ENCODE measurements at places on chromosomes 16 and 17.

GRCh38 chr16:11797957-11798299 lies 870 bp upstream of the ZC3H7A start:
- DNase-seq: no peak

DNA sequence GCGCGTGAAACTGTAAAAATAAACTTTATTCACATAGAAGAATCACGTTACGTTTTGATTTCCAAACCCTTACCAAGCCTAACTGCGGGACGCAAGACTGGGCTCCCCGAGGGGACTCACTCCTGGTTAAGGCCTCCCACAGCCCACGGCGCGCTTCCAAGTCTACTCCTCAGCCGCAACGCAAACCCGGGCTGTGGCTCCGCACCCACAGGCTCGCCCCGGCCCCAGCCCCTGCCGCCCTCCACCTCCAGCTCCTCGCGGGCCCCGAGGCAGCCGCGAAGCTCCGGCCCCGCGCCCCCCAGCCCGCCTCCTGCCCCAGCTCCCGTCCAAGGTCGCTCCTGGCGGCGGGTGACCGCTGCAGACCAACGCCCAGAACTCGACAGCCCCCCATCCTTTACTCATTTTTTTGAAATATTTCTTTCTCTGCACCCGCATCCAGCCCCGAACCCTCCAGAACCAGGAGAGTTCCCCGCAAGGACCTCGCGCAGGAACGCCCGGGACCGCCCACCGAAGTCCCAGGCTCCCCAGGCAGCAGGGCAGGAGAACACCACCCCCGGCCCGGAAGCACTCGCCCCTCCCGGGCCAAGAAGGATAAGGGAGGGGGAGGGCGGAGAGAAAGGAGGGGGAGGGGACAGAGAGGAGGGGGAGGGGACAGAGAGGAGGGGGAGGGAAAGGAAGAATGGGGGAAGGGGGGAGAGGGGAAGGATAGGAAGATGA lies 912 bp downstream of the USP22 start:
- DNase-seq: no peak

DNA sequence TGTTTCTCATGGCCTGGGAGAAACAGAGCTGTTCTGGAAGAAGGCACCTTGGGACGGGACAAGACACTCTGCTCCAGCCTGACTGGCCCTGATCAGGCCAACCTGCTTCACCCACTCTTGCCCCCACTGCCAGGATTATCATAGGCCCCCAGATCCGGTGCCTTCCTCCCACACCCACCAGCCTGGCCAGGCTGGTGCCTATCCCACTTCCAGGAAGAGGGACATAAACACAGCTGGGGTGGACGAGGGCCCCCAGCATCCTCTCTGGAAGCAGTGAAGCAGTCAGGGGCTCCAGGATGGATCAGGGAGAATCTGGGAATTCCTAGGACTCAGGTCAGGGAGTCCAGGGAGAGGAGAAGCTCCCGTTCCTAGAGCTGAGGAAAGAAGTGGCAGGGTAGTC lies 16.9 kb upstream of the ITGA3 start:
- DNase-seq: no peak

DNA sequence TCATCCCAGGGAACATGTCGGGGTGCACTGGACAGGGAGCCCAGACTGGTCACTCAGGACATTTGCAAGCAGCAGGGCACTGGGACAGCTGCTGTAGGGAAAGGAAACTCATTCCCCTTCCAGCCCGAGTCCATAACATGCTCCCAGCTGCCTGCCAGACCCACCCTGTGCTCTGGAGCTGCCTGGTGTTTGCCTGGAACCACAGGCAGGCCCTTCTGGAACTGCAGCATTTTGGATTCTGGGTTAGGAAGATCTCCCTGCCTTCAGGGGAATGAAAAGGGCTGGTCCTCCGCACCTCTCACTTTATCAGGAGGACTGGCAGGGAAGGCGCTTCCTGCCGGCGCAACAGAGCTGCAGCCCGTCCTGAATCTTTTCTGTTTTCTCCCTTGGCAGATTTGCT lies 41.2 kb downstream of the MEAK7 start:
- DNase-seq: no peak

DNA sequence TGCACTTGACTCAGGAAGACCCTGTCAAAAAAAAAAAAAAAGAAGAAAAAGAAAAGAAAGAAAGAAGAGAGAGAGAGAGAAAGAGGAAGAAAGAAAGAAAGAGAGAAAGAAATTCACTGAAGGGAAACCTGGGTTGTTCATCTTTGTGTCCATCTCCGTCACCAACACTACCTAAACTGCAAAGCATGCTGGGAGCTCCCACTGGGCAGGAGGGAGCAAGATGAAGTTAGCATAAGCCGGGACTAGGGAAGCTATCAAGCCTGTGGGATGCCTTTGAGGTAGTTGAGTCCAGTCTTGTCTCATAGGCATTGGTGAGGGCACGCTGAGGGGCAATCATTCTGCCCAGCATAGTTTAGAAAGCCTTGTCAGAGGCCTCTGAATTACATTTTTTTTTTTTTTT lies 7.6 kb upstream of the CBFB start:
- DNase-seq: no peak

GRCh38 chr17:565521-565920 lies 149.1 kb downstream of the VPS53 start:
- no peak for DNase-seq

Data from KG1 (cell line).